ENCODE measurements at places on chromosomes 2 and 18. TPM values are rescaled to one million over a fixed set of nuclear protein-coding genes. Genes with fewer than 3 reads are reported as not detected.

Gene SPAST
- 30.8 TPM for total RNA-seq

Gene TOGARAM2
- total RNA-seq, result 0.18 TPM

Gene OTOF
- 0.15 TPM for total RNA-seq

Gene FARSB
- total RNA-seq, result 31.2 TPM

Gene UGT1A4
- total RNA-seq, result not detected

GRCh38 chr2:218896501-218897393 lies 16.1 kb downstream of the WNT10A start:
- peak; percentile 66 for DNase-seq

GRCh38 chr2:175769200-175769599 lies 232.9 kb downstream of the LNPK start:
- DNase-seq, result no peak

Measured in H9 (cell line).